Activated CD8-positive, alpha-beta memory T cell treated with anti-CD3 and anti-CD28 coated beads for 1 hour (primary cell): ENCODE measurements at places on chromosomes 5 and 9.

DNA sequence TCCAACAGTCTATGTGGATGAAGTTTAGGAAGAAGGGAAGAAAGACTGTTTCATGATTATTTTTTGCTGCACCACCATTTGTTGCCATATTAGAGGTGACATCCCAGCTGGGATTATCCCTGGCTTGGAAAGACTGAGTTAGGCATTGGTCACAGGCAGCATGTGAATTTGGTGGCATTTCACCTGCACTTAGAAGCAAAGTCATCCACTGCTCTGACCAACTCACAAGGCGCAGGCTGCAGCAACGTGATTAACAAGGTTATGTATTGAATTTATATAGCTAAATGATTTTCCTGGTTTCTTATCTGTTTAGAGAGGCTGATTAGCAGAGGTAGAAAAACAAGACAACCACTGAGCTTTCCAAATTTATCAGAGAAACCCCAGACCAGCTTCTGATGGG lies 2.7 kb downstream of the FYB1 start:
- DNase-seq: no peak

- DNase-seq: no peak
Measured at GRCh38 chr5:133801955-133802751, 166.3 kb downstream of the C5orf15 start.

- DNase-seq: no peak
Measured at GRCh38 chr5:113761594-113761993, 248.1 kb downstream of the YTHDC2 start.

DNA sequence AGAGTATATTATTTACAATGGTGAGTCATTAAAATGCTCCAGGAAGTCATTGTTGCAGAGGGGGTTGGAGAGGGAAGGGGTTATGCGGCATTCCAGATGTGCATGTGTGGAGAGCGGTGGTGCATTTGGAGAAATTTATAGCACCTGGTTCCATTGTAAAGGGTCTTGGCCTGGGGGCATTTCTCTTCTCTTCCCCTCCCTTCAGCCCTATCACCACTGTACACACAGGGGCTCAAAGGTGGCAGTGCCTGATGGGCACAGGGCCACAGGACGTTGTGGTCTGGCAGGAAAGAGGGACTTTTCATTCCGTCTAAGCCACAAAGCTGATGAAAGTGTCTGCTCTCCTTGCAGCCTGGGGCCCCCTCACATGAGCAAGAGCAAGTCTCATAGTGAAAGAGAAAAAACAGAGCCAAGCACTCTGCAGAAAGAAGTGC lies 442.4 kb upstream of the ZNF462 start:
- no peak for DNase-seq

GRCh38 chr9:87661241-87661640 lies 64.7 kb upstream of the CTSL start:
- no peak for DNase-seq

GRCh38 chr5:91271999-91272398 lies 111.1 kb downstream of the ARRDC3 start:
- DNase-seq: no peak

DNA sequence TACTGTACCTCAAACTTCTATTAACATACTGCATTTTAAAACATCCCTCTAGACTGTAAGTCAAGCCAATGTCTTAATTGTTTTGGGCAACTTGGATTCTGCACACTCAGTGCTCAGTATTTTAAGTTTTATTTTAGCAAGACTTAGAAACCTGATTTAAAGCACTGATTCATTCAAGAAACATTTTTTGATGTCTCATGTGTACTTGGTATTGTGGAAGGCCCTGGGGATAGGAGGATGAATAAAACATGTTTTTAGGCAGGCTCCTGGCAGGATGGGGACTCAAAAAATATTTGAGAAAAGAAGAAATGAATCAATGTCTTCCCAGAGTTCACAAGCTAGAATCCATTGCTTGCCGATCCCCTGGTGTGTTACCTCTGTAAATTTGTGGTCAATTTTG lies 334.0 kb upstream of the PUM3 start:
- DNase-seq: no peak

DNA sequence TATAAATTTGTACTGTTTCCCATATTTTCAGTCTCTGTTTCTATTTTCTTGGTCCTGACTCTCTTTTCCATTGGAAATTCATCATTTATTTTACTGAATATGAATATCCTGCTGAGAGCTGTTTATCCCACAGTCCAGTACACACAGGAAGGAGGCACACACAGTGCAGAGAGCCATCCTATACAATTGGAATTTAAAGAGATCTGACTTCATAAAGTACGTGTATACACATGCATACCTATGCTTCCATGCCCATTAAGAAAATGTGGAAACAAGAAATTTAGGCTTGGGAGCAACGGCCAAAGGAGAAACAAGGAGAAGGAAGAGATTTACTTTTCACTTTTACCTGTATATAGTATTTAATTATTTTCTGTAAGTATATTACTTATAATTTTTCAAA lies 99.2 kb downstream of the NFIB start:
- no peak for DNase-seq

GRCh38 chr9:132994410-132995120 lies 16.1 kb downstream of the GFI1B start:
- DNase-seq: no peak

DNA sequence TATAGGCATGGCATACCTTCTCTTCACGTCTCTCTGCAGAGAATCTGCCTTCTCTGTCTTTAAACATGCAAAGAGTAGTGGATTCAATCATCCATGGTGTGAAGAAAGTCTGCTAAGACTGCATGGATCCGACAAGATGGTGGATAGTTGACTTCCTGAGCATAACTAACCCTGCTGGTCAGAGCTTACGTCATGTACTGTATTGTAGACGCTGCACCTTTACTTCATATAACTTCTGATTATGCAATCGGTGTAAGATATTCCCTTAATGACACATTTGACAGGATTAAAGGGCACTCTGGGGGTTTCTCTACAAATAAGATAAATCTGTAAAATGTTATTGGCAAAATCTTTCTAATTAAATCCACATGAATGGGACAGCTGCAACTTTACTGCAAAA lies 240.3 kb upstream of the NREP start:
- DNase-seq: no peak

DNA sequence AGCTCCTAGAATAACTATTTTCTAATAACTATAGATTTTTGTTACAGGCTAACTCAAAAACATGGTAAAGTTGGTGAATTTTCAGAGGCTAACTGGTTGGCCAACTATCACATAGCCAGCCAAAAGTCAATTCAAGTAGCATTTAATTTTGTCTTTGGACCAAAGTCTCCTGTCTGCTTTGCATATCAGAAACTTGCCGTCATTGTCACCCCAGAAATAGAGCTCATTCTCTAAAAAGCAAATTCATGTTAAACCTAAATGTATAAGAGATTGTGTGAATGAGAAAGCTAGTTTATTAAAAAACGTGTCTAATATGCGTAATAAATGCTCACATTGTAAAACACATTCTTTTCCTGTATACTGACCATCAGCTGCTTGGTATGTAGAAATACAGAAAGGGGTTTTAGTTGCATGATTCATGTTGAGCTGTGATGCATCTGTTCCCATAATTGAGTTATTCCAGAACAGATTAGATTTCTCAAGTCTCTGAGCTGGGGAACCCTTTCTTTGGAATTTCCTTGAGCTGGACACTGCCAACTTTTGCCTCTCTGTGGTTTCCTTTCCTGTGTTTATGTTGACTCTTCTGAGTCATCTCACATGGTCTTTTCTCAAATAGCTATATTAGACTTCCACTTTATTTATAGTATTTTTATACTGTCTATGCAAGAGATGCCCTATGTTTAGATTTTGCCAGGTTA lies 7.3 kb downstream of the SRFBP1 start:
- DNase-seq: no peak

- DNase-seq: no peak
Measured at GRCh38 chr5:40649463-40650030, 30.2 kb upstream of the PTGER4 start.
